Activated naive CD4-positive, alpha-beta T cell treated with anti-CD3 and anti-CD28 coated beads, Interleukin-2, amount 50 U/mL, for 16 hours (primary cell): ENCODE measurements at places on chromosomes 7 and 10.
A peak's percentile ranks its signal among the peaks of the same experiment; 100 is the strongest.

GRCh38 chr10:107728807-107729206, 564.3 kb upstream of the SORCS1 start:
- DNase-seq, result no peak

- no peak for DNase-seq
These were observed 81.0 kb downstream of the CCNY start for GRCh38 chr10:35417313-35417625.

- no peak for DNase-seq
These were observed 102.3 kb downstream of the TBXAS1 start for GRCh38 chr7:139931190-139931934.

GRCh38 chr10:126609566-126609965, 60.9 kb downstream of the C10orf90 start:
- no peak for DNase-seq

GRCh38 chr7:129784783-129785684, 167.7 kb downstream of the UBE2H start:
- DNase-seq, result no peak

GRCh38 chr7:30224511-30225062, 59.8 kb upstream of the ZNRF2 start:
- no peak for DNase-seq

GRCh38 chr7:91127325-91127724, 136.9 kb upstream of the FZD1 start:
- no peak for DNase-seq

DNA sequence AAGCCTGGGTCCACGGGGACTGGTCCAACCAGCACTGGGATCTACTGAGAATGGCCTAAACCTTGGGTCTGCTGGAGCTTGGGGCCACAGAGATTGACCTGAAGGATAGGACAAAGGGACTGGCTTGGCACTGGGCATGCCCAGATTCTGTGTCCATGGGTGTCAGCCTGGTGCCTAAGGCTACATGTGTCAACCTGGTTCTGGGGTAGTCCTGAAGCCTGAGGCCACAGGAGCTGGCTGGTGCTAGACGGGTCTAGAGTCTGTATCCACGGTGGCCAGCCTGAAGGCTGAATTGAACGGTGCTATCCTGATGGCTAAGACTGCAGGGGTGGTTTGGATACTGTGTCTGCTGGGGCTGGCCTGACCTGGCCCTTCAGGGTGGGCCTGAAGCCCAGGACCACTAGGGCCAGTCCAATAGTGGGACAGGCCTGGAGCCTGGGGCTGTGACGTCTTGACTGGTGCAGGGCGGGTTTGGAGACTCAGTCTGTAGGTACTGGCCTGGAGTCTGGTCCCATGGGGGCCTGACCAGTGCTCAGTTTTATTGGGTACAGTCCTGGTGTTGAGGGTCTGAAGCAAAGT, 152.4 kb upstream of the HPS1 start:
- DNase-seq, result no peak

DNA sequence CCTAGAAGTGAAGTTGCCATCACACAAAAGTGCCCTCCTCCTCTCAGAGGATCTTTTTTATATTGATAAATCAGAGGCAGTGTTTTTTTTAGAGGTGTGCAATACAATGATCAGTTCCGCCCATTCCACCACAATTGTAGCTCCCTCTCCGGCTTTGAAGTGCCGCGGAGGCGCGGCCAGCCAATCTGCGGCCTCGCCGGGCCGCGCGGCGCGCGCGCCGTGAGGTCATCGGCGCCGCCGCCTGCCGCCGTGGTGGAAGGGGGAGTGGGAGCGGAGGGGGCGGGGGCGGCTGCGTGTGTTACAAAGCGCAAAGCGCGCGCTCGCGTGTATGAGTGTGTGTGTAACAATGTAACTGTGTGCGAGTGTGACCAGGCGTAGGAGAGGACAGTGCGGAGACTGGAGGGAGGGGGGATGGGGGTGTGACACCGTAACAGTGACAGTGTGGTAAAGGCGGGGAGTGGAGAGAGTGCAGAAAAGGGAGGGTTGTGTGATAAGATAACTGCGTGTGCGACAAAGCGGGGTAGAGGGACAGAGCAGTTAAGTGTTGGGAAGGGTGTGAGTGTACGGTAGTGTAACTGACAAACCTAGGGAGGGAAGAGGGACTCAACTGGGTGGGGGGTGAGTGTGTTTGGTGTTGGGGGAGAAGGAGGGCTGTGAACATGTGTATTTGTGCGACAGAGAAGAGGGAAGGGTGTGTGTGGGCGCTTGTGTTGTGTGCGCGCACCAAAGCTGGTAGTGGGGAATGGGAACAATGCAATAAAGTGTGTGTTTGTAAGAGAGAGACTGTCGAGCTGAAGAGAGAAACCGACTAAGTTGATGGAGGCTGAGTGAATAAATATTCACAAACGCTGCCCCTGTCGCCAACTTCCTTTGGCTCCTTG, at the start of gene SP8:
SP8 (minus strand) TSS at position 108 of the 881 bp plus-strand sequence; CDS start at position 20, 88 bp downstream.
- DNase-seq, result no peak

- peak; percentile 35 for DNase-seq
These were observed at the start of gene PTPRN2 for GRCh38 chr7:158587162-158588084. Gene PTPRN2, minus strand, starts transcription at chr7:158587823.

DNA sequence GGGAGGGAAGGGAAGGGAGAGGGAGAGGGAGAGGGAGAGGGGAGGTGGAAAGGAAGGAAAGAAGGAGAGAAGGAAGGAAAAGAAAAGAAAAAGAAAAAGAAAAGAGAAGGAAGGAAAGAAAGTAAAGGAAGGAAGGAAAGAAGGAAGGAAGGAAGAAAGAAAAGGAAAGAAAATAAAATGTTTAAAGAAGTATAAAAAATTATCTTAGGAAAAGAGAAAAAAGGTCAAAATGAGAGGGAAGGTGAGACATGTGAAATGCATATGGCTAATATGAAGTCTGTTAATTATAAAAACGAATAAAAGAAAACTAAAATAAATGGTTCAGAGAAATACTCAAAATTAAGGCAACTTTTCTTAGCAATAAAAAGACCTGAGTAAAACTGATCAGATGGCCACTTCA, 46.1 kb upstream of the ANLN start:
- no peak for DNase-seq

- no peak for DNase-seq
These were observed 93.5 kb downstream of the NRP1 start for GRCh38 chr10:33240931-33241330.

DNA sequence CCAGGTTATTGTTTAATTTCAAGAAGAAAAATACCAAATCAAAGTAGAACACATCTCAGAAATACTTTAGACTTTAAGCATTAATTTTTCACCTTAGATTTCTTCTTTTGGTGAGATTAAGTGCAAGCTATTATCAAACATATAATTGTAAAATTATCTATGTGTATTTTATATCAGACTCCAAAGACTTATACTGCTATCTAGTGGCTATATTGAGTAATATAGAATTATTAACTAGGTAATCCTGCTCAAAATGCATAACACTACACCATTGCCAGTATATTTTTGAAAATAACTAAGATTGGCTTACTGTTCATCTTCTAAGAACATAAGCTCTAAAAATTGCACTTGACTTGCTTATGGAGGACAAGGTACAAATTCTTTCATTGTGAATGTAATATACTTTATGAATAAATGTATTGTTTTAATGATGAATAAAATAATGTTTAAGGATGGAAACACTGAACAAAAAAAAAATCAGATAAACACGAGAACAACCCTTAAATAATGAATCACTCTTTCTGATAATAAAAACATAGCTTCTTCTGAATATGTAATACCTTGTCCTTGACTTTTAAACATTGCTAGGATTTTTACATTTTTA, 86.7 kb upstream of the GNAI1 start:
- no peak for DNase-seq

- no peak for DNase-seq
These were observed 9.2 kb upstream of the FOXP2 start for GRCh38 chr7:114405427-114405826.

DNA sequence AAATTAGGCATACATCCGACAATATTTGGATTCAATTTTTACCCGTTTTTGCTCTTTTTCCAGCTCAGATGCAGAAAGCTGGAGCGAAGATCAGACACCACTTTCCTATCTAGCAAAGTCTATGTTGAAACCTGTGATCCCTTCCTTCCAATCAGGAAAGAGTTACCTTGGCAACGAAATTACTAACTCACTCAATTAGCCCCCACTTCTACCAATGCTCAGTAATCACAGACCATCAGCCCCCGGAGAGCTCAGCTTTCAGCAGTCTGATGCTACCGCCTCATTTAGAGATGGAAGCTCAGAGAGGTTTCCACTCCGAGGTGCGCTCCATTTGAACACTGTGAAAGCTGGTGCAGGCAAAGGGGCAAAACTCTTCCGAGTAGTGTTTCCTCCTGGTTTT, 6.7 kb downstream of the FRAT1 start:
- DNase-seq, result no peak

- no peak for DNase-seq
These were observed 70.5 kb downstream of the SFMBT2 start for GRCh38 chr10:7340179-7340874.

DNA sequence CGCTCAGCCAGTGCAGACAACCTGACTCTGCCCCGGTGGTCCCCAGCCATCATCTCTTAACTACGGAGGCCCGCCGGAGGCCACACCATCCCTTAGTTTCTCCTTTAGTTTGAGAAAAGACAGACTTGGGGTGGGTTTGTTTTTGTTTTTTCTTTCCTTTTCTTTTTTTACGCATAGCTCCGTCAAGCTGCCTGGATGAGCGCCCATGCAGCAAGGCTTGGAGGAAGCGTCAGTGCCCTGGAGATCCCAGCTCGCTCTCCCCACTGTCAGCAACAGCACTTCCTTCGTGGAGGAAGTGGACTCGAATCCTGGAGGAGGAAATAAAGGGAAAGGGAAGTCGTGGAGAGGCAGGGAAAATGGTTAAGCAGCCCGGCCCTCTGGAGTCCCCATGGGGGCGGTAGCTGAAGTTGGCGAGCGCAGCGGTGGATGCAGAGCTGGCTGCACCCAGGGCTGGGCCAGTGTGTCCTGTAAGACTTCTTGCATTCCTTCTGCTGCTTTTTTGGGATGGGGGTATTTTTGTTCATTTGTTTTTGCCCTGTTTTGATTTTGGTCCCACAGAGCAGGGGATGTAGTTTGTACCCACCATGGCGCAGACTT, 35.9 kb upstream of the GJD4 start:
- no peak for DNase-seq

GRCh38 chr7:133522501-133522900, 269.6 kb downstream of the EXOC4 start:
- no peak for DNase-seq

GRCh38 chr10:97157578-97158095, 28.1 kb downstream of the SLIT1 start:
- no peak for DNase-seq

- no peak for DNase-seq
These were observed 73.4 kb downstream of the CDK14 start for GRCh38 chr7:90669492-90669891.

DNA sequence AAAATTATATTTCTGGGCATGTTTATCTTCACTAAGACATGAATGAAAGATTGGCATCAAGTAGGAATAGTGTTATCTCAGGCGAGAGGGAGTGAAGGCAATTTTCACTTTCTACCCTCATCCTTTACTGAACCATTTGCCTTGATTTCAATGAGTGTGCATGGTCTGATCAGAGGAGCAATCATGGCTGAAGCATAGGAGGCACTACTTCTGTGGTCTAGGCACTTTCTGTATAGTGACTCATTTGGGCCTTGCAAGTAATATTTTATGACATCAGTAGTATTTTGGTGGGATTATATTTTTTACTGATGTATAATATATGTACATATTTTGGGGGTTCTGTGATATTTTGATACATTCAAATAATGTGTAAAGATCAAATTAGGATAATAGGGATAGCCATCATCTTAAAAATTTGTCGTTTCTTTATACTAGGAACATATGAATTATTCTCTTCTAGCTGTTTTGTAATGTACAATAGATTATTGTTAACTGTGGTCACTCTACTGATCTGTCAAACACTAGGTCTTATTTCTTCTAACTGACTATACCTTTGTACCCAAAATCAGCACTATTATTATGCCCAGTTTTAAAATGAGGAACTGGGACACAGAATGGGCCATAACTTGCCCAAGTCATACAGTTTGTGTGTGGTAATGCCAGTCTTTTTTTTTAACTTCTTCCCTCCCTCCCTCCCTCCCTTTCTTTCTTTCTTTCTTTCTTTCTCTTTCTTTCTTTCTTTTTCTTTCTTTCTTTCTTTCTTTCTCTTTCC, 101.9 kb downstream of the RAB11FIP2 start:
- DNase-seq, result no peak

- DNase-seq, result no peak
These were observed 111.9 kb downstream of the TCERG1L start for GRCh38 chr10:131199646-131200045.

DNA sequence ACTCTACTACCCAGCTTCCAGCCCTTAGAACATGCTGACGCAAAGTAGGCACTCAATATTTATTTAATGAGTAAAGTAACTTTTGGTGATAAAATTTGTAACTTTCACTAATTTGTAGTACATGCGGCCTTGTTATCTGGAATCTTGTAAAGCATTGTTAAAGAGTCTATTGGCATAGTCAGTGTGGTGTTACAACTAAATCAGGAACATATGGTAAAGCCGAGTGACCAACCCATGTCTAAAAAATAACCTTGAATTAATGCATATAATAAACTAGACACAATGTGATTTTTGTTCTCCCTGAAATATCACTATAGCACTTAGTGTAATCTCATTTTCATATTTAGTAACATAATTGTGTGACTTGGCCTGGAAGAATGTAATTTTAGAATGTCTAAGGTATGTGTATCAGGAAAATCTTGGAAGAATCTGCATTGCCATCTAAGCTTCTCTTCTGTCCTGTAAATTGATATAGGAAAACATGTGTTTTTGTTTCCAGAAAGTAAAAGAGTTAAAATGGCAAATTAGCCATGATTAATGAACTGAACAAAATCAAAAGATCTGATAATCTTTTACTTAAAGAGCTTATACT, 256.7 kb upstream of the GNAI1 start:
- DNase-seq, result no peak

GRCh38 chr10:8639486-8640185, 585.1 kb downstream of the GATA3 start:
- no peak for DNase-seq

- DNase-seq, result no peak
These were observed 43.9 kb upstream of the GPAM start for GRCh38 chr10:112227331-112227987.

GRCh38 chr10:31771331-31771831, 157.2 kb downstream of the ARHGAP12 start:
- DNase-seq, result no peak

DNA sequence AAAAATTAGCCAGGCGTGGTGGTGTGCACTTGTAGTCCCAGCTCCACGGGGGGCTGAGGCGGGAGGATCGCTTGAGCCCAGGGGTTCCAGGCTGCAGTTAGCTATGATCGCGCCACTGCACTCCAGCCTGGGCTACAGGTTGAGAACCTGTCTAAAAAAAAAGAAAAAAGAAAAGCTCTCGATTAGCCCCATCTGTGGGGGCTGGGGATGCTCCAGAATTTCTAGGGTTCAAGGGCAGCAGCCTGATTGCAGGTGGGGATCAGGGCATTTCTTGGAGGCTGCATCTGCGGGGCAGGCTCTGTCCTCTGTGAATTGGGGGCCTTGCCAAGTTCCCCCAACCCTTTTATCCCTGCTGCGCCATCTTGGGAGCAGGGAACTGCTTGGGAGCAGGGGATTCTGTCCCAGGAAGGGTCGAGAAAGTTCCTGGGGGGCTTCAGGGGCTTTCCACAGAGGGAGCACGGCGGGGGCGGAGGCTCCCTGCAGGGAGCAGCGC, 651 bp upstream of the ARPC1A start:
- no peak for DNase-seq

- no peak for DNase-seq
These were observed 120.3 kb upstream of the GLCCI1 start for GRCh38 chr7:7848246-7848645.

- DNase-seq, result peak; percentile 74
These were observed 13.1 kb downstream of the LZTS2 start for GRCh38 chr10:101012525-101013364.

GRCh38 chr10:78065611-78066010, 31.9 kb downstream of the RPS24 start:
- DNase-seq, result no peak
